NCI-H1105 (cell line): ENCODE measurements at places on chromosomes 7 and 10.

DNA sequence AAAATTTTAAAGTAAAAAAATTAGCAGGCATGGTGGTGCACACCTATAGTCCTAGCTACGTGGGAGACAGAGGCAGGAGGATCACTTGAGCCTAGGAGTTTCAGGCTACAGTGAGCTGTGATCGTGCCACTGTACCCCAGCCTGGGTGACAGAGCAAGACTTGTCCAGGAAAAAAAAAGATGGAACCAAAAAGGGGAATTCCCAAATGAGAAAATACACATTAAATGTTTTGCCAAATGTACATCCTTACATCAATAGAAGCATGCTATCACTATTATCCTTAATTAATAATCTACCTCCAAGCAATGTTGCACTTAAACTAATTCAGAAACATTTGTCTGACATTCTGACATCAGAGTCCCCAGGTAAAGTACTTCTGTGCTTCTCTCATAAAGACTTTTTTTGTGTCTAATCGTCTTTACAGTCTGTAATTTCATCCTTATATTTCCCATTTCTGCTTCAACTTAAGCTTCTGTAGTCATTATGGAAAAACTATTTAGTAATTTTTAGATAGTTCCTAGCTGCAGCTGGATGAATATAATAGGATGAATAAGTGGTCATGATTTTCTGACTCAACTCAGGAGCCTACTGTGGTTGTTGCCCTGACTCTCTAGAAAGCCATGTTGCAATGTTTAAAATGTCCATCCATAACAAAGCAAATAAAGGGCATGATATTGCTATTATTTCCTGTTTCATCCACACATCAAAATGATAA, 57.7 kb downstream of the MYPN start:
- no peak for DNase-seq

DNA sequence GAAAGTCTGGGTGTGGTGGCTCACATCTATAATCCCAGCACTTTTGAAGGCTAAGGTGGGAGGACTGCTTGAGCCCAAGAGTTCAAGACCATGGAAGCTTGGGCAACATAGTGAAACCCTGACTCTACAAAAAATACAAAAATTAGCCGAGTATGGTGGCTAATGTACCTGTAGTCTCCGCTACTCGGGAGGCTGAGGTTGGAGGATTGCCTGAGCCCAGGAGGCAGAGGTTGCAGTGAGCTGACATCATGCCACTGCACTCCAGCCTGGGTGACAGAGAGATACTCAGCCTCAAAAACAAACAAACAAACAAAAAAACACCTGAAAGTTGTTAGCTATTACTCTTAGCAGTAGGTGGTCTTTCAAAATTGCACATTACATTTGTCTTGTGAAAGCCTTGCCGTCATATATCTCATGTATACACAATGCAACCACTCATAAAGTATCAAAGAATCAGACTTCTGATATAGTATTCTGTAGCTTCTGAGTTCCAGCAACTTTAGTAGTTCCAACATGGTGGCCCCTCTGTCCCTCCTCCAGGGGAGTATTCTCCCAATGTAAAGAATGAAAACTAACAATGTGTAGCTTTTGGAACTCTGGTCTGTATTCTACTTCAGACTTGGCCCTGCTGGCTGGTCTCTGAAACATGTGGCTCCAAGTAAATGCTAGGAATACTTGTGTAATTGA, 101.5 kb downstream of the ZNF92 start:
- no peak for DNase-seq

DNA sequence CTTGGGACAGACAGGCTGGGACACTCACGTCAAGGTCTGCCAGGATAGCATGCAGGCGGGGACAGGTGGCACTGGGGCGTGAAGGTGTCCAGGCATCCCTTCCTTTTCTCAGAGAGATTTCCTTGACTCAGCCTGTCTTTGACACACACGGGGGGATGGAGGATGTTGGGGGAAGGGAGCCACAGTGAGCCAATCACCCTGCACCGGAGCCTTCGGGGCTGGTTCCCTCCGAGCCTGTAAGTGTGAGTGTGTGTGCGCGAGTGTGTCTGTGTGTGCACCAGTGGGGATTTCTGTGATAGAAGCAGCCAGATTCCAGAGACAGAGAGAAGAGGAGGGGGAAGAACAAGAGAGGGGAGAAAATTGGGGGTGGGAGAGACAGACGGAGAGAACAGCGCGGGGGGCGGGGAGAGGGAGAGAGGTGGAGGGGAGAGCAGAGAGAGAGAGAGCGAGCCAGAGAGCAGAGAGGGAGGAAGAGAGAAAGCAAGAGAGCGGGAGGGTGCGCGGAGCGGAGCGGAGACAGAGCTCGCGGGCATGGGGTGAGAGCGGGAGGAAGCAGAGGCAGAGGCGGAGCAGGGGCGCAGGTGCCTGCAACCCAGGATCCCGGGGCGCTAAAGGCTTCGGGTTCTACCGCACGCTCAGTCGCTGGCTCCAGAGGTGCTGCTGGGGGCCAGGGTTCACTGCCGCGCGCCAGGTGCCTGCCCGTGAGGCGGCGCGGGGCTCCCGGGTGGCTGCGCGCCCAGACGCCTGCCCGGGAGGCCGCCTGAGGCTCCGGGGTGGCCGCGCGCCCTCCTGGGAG, 466 bp upstream of the GPR26 start:
- no peak for DNase-seq

DNA sequence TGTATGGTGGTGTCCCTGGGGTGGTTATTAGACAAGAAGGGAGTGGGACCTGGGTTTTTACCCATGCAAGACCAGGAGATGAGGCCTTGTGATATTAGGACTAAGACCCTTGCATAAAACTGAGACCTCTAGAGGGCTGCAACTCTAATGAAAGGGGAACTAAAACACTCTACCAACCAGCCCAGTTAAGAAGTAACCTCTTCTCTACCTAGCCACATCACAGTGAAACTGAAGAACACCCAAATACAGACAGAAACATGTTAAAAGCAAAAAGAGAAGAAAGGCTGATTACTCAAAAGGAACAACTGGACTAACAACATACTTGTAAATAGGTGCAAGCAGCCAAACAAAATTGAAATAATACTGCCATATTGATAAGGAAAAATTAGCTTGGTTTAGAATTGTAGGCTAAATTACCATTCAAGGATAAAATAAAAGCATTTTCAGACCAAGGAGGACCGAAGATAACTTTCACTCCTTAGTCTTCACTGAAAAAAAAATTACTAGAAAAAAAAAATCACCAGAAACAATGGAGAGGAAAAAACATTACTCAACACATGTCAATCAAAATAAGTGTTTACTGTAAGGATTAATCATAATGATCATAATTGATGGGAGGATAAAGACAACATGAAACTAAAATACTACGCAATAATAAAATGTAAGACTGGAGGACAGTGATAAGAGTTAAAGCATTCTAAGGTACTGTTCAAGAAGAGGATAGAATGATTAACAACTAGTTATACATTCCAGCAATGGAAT, 27.6 kb downstream of the ERLIN1 start:
- no peak for DNase-seq

- DNase-seq, result no peak
Observed at GRCh38 chr7:86664486-86664885, 20.8 kb downstream of the GRM3 start.

- no peak for DNase-seq
Observed at GRCh38 chr10:80186364-80187012, 18.8 kb downstream of the ANXA11 start.

DNA sequence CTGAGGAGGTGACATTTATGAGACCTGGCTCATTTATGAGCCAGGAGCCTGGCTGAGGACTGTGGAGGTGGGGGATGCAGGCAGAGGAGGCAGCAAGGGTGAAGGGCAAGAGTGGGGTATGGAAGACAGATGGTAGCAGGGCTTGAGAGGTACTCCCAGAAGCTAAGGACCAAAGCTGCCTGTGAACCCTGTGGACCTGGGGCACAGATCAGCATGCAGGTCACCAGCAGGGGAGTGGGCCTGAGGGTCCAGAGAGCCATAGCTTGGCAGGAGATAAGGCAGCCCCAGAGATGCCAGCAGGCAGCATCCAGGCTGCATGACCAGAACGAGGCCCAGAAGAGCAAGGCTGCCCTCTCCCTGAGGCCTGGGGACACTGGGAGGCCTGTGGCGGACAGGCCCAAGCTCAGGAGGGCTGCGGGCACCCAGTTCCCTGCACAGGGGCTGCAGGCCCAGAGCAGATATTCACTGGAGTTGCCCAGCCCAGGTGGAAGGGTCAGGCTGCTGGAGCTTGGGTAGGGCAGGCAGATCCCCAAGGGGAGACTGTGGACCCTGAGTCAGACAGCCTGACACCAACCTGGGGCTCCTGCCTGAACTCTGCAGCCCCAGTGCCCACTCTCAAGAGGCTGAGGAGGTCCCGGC, 3.4 kb downstream of the GPR15LG start:
- DNase-seq, result no peak

DNA sequence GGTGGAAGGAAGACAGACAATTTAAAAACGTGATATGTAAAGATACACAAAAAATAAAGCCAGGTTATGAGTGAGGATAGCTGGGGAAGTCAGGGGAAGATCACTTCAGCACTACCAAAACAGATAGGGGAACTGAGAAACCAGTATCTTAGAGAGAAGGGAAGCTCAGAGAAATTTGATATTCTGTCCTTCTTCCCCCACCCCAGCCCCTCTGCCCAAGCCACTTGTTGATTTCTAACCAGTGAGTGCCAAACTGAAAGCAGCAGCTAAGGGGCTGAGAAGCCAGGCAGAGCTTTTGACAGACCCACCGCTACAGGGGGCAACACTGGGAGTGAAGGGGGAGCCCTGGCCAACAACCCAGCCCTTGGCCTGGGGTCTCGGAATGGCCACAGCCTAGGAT, 9.1 kb upstream of the SLC29A3 start:
- DNase-seq, result no peak

- DNase-seq, result no peak
Observed at GRCh38 chr7:70782796-70783195, 349.1 kb upstream of the GALNT17 start.

DNA sequence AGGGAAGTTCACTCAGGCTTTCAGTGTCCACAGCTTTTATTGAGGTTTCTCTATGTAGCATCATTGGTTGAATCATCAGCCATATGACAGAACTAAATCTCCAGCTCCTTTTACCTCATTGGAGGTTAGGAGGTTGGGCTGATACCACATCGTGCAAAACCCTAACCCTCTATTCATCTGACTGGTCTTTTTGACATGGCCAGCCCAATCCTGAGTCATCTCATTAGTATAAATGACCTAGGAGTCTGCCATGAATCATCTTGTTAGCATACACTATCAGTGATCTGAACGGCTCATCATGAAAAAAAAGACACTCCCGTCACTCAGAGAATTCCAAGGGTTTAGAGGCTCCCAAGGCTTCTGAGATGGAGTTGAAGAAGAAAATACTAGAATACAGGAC, 669.8 kb upstream of the POT1 start:
- DNase-seq, result no peak
